Activated CD4-positive, alpha-beta T cell treated with anti-CD3 and anti-CD28 coated beads, Interleukin-2, amount 10 ng/mL, durations not matched to agents 7 days and 5 days (primary cell): ENCODE measurements at places on chromosomes 3 and 15. TPM values are rescaled to one million over a fixed set of nuclear protein-coding genes. Genes with fewer than 3 reads are reported as not detected.

The ARRDC4 gene
- 0.52 TPM for total RNA-seq

The CPA3 gene
- total RNA-seq: not detected

- no peaks in the 10 kb centered on the region for H3K4me1 ChIP-seq
- H3K36me3 ChIP-seq: no peaks in the 10 kb centered on the region
- no peak overlapping the region for H3K27ac ChIP-seq
- no peaks in the 10 kb centered on the region for H3K27me3 ChIP-seq
- DNase-seq: no peak
Measured at GRCh38 chr3:165784337-165784736, 52.9 kb downstream of the BCHE start.

DNA sequence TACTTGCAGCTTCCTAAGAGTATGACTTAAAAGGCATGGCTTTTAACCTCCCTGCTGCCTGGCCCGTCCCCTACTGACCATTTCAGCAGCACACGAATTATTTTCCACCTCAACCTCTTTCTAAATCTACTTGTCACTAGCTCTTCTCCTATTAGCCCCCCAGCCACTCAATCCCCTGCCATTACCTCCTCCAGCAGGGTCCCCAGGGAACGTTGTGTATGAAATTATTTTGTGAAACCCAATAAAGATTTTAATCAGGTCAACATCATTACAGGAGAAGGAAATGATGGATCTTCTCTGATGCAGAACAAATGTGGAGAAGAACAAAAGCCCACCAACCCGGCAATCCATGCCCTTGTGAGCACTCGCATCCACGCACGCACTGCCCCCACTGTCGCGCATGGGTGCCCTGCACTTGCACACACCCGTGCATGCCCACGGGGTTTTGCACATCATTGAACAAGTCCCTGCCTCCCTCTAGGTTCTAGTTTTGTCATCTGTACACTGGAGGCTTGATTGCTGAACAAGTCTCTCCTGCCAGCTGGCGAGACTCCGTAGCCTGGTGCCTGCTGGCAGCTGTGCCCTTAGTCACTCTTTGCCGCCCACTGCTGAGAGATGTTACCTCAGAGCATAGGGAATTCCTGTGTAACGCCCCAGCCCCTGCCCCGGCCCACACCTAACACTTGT, 51.6 kb downstream of the LINGO1 start:
- H3K4me3 ChIP-seq: no peak overlapping the region
- DNase-seq: no peak
- no peaks in the 10 kb centered on the region for H3K4me1 ChIP-seq
- no peaks in the 10 kb centered on the region for H3K36me3 ChIP-seq

GRCh38 chr15:68028888-68029207, 25.3 kb upstream of the PIAS1 start:
- H3K27ac ChIP-seq: no peak overlapping the region
- H3K36me3 ChIP-seq: no peaks in the 10 kb centered on the region
- no peak overlapping the region for H3K4me3 ChIP-seq
- DNase-seq: no peak
- H3K4me1 ChIP-seq: no peaks in the 10 kb centered on the region

DNA sequence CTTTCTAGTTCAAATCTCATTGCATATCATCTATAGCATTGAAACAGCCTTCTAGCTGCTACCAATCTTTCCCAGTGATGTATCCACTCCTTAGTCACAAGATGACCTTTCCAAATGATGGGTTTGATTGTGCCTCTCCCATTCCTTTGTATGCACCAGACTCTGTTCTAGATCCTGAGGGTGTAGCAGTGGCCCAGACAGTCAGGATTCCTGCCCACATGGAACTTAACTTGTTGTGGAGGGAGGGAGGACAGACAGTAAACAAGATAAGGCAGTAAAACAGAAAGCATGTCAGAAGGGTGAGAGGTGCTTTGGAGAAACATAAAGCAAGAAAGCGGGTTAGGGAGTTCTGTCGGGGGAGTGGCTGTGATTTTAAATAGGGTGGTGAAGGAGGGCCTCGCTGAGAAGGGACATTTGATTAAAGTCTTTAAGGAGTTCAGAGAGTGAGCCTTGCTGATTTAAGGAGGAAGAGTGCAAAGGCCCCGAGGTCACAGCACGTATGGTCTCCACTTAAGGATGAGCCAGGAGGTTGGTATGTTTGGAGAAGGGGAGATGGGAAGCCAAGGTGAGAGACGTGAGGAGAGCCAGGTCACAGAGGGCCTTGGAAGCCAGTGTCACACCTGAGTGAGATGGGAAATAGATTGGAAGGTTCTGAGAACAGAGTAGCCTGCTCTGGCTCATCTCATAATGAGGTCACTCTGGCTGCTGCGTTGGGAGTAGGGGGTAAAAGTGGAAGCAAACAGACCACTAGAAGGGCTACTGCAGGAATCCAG, 38.3 kb downstream of the FAM43A start:
- H3K36me3 ChIP-seq: no peaks in the 10 kb centered on the region
- no peak overlapping the region for H3K27ac ChIP-seq
- no peaks in the 10 kb centered on the region for H3K4me1 ChIP-seq
- peaks cover 8% of the 10 kb centered on the region for H3K27me3 ChIP-seq

GRCh38 chr3:78177780-78178179, 1137.9 kb downstream of the ROBO2 start:
- H3K27me3 ChIP-seq: no peaks in the 10 kb centered on the region
- no peak overlapping the region for H3K4me3 ChIP-seq
- H3K27ac ChIP-seq: no peak overlapping the region
- H3K4me1 ChIP-seq: no peaks in the 10 kb centered on the region
- DNase-seq: no peak

The CADM2 gene
- total RNA-seq: not detected

The IL16 gene
- 239 TPM for total RNA-seq

The BTLA gene
- 47.5 TPM for total RNA-seq

DNA sequence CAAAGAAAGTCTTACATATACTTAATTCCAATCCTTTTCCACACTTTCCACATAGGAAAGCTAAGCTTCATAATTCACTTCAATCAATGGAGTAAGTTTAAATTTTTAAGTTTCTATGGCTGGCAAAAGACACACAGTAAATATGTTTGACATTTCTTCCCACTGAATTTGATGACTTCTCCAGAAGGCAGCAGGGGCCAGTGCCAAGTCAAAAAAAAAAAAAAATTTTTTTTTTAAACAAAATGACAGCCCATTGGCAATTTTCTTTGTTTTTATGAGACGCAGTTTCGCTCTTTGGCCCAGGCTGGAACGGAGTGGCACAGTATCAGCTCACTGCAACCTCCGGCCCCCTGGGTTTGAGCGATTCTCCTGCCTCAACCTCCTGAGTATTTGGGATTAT, 28.7 kb downstream of the ATP13A3 start:
- no peak overlapping the region for H3K27ac ChIP-seq
- H3K36me3 ChIP-seq: peaks cover 27% of the 10 kb centered on the region
- no peak overlapping the region for H3K4me3 ChIP-seq
- no peaks in the 10 kb centered on the region for H3K4me1 ChIP-seq
- no peaks in the 10 kb centered on the region for H3K27me3 ChIP-seq

GRCh38 chr3:195559723-195560409, 16.7 kb upstream of the PPP1R2 start:
- DNase-seq: no peak
- no peak overlapping the region for H3K4me3 ChIP-seq
- peaks cover 2% of the 10 kb centered on the region for H3K36me3 ChIP-seq
- H3K4me1 ChIP-seq: peaks cover 29% of the 10 kb centered on the region

- H3K4me3 ChIP-seq: no peak overlapping the region
- no peak for DNase-seq
- H3K4me1 ChIP-seq: peaks cover 13% of the 10 kb centered on the region
- H3K27me3 ChIP-seq: no peaks in the 10 kb centered on the region
- H3K36me3 ChIP-seq: peaks cover 42% of the 10 kb centered on the region
- no peak overlapping the region for H3K27ac ChIP-seq
Measured at GRCh38 chr15:41018534-41018933, 65.3 kb downstream of the CHAC1 start.

DNA sequence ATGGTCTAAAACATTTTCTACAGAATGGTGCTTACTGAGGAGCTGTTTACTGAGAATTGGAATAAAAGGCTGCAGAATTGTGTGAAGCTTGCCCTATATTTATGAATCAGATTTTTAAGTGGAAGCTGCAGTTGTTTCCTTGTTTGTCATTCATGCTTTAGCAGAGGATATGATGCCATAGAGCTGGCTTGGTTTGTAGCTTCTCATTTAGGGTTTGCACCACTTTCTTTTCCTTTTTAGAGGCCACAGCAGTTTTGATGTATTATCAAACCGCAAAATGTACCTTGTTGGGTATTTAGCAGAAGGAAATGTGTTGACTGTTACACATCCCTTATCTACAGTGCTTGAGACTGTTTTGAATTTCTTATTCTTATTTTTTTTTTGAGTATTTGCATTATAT, 66.2 kb downstream of the RASA2 start:
- H3K4me1 ChIP-seq: peaks cover 55% of the 10 kb centered on the region
- DNase-seq: peak; percentile 56
- no peaks in the 10 kb centered on the region for H3K27me3 ChIP-seq
